Activated naive CD4-positive, alpha-beta T cell treated with Interleukin-2 at 50 U/mL for 16 hours (primary cell): ENCODE measurements at places on chromosomes 16 and 17.

GRCh38 chr17:48816438-48816773 lies 623 bp downstream of the TTLL6 start:
- no peak for DNase-seq

DNA sequence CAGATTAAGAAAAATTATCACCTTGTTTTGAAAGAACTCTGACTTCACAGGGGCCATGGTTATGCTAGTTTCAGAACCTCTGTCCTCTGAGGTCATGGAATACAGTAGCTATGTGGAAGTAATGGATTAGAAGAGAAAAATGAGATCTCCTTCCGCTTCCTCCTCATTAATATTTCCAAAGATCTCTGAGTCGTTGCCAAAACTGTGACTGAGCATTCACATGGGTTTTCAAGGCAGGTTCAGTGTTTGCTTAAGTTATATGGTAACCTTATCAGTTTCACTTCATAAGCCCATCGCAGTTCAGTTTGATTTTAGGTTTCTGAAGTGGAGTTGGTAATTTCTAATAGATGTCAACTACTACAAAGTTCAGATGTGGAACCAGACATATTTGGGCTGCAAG lies 321.2 kb upstream of the SOX9 start:
- DNase-seq, result no peak

GRCh38 chr17:63232565-63233310 lies 213.4 kb downstream of the CYB561 start:
- no peak for DNase-seq

DNA sequence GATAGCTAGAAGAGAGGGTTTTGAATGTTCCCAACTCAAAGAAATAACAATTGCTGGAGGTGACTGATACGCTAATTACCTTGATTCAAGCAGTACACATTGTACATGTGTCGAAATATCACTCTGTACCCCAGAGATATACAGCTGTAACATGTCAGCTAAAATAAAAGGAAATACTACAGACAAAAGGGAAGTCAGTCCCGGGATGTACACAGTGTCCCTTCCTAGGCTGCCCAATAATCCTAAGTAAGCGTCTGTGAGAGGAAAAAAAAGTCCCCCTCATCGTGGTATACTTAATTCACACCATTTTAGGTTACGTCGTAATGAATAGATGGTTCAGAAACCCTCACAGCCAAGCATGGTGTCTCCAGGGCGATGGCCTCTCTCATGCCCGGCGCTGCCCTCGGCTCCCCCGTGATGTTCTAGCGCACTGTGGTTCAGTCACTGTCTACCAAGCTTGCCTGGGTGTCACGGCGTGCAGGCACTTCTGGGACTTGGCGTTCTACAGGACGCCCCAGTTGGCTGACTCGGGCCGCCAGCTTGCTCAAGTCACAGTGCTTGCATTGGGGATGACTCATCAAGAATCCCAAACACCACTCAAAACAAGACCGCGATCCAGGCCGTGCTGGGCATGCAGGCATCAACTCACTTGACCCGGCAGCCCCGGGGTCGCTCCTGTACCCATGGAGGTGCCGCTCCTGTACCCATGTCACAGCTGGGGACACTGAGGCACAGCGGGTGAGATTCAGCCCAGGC lies 27.6 kb downstream of the CCDC40 start:
- no peak for DNase-seq

DNA sequence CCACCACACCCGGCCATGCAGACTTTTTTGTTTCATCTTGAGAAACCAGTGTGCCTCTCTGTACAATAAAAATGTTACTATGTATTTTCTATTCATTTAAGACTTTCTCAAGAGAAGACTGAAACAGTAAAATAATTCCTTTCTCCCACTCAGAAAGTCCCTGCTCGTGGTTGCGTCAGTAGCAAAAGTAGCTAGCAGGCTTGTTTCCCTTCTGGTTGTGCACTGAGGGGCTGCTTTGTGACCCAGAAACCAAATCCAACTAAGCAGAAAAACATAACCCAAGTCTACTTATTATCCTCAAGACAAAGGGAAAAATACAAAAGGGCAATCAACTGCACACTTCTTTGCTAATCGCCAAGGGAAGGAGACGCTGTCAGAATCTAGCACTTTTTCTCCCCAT lies 3.4 kb upstream of the PNPO start:
- no peak for DNase-seq

DNA sequence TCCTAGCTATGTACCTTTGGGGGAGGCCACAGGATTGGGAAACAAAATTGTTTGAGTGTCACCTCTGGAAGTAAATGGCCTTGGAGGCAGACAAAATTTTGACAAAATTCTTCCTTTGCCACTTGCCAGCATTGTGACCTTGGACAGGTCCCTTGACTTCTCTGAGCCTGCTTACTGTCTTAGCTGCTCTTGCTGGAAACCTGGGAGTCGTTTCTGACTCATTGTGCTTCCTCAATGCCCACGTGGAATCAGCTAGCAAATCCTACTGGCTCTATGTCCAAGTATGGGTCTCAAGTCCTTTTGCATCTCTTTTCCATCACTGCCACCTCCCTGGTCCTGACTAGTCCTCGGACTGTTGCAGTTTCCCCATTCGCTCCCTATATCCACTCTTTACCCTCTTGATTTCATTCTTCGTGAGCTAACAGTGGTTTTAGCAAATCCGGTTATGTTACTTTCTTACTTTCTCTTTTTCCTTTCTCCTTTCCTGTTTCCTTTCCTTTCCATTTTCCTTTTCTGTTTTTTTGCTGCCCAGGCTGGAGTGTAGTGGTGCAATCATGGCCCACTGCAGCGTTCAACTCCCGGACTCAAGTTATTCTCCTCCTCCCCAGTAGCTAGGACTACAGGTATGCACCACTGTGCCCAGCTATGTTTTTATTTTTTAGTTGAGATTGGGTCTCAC lies 68.1 kb upstream of the LGALS9 start:
- DNase-seq, result no peak

- no peak for DNase-seq
Observed at GRCh38 chr16:89905511-89906139, 13.0 kb upstream of the MC1R start.

DNA sequence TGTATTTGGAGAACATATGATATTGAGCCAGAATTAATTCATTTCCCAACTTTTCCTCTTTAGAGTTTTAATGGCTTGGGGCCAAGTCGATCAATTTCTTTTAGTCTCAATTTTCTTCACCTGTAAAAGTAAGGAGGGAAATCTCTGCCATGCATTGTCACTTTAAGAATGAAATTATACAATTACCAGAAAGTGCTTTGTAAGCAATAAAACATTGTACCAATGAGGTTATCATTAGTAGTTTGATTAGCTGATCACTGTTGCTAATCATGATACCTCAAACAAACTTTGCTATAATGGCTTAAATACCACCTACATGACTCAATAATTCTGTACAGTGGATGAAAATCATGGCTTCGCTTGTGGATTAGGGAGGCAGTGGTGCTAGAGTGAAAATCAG lies 1525.8 kb upstream of the GOT2 start:
- DNase-seq, result no peak

DNA sequence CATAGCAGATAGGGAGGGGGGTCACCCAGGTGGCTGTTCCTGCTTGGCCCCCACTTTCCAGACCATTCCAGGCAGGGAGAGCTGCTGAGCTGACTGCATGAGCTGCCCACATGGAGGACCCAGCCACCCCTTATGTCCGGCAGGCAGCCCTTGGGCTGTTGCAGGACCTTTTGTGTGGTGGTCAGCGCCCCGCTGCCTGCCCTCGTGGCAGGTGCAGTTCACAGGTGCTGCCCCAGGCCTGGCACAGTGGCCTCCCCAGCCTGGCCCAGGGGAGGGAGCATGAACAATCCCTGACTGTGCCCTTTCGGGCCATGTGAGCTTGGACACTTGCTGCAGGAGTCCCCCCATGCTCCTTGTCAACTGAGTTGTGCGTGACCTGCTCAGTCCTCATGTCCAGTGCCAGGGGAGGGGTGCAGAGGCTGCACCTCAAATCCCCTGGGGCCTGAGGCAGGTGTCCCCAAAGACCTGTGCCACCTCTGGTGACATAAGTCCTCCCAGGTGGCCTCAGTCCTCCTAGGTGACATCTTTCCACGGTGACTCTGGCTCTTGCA lies 8.6 kb downstream of the TBC1D26 start:
- no peak for DNase-seq

- no peak for DNase-seq
Observed at GRCh38 chr16:29824589-29825144, 4.4 kb downstream of the MVP start.

DNA sequence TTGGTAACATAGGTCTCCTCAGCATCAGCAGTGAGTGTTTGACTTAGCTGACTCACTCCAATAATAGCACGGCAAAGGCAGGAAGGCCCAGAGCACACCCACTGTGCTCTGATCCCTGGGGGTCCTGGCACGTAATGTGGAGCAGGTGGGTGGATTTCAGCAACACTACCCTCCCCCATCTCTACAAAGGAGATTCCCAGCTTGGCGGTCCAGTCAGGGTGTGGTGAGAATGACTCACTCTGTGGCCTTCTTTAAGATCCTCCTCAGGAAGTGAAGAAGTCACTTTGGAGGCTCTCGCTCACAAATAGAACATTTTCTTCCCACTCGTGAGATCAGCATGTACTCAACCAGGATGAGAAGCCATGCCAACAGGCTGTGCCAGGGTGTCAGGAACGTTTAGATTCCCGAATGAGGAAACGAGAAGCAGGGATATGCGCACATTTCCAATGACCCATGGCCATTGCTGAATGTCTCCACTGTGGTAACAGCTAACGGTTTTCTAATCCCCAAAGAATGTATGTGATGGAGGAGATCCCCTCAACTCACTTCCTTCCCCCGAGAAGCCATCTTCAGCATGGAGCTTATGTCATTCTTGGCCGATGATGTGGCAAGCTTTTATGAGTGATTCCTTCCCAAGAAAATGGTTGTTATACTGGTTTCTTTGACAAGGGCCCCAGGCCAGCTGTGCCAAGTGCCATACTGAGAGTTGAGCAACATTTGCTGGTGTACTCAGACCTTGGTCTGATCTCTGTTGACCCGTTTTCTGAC lies 365.2 kb downstream of the C16orf95 start:
- DNase-seq, result no peak

DNA sequence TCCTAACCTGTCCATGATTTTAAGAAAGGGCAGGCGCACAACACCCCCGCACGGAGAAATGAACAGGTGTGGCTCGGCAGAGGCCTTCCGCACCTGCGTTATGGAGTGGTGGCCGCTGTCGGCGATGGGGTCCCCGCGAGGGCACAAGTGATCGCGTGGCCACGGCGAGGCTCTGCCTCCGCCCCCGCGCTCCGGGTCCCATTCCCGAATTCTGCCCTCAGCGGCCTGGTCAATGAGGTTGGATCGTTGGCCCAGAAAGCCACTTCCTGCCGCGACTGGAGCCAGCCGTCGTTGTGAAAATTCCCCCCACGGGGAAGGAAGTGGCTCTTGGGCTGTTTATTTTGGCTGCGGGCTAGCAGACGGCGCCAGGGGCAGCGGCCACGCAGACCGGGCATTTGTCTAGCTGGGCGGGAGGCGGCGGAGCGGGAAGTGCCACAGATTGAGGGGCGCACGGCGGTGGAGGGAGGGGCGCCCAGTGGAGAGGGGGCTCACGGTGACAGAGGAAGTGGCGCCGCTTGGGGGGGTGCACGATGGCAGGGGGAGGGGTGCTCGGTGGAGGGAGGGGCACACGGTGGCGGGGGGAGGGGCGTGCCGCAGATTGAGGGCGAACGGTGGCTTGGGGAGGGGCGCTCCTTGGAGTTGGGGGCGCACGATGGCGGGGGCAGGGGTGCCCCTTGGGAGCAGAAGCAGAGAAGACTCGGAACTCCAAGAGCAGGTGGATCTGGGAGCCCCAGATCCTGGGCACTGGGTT lies 25.0 kb downstream of the MRC2 start:
- DNase-seq, result peak; percentile 27

GRCh38 chr17:82127315-82127595 lies 29.2 kb upstream of the FASN start:
- DNase-seq, result no peak

- no peak for DNase-seq
Observed at GRCh38 chr16:426115-426905, 861 bp downstream of the RAB11FIP3 start.

GRCh38 chr16:80344570-80344969 lies 196.2 kb upstream of the DYNLRB2 start:
- no peak for DNase-seq

- DNase-seq, result no peak
Observed at GRCh38 chr16:66387817-66388332, 21.4 kb downstream of the CDH5 start.

DNA sequence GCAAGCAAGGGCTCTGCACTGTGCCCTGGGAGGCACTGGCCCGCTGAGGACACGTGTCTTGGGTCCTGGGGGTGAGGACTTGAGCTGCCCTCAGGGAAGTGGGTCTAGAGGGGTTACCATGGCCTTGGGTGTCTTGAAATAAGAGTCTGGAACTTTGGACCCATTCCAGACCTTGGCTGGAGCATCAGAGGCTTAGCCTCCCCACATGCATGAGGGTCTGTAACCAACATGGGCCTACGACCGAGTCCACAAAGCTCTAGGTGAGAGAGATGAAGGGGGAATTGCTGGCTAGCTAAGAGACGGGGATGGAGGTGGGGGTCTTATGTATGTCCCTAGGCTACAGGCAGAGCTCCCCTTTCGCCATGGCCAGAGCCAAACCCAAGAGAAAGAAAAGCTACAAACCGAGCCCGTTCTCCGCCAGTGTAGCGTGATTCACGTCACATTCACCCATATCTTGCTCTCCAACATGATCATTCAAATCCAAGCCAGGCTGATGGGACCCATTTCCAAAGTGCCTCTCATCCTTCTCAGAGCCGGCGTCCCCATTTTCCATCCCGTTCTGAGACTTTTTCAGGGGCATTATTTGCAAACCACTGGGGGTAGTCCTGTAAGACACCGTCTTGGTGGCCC lies 120.1 kb downstream of the CDYL2 start:
- no peak for DNase-seq

DNA sequence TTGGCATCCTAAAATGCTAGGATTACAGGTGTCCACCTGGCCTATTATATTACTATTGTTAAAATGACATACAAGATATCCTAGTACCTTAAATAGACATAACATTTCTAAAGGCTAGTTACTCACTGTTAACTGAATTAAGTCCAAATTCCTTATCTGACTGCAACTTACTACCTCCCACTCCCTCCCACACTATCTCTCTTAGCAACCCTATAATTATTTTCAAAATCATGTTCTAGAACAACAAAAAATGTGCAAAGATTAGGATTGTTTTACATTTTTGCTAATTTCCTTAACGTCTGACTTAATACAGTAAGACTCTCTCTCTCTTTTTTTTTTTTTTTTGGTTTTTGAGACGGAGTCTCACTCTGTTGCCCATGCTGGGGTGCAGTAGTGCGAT lies 2.2 kb upstream of the ATF7IP2 start:
- no peak for DNase-seq

GRCh38 chr17:76511668-76512365 lies 10.6 kb upstream of the RHBDF2 start:
- no peak for DNase-seq
